Effector CD4-positive, alpha-beta T cell (primary cell): ENCODE measurements at places on chromosomes 11 and 22.
A peak's percentile ranks its signal among the peaks of the same experiment; 100 is the strongest.

DNA sequence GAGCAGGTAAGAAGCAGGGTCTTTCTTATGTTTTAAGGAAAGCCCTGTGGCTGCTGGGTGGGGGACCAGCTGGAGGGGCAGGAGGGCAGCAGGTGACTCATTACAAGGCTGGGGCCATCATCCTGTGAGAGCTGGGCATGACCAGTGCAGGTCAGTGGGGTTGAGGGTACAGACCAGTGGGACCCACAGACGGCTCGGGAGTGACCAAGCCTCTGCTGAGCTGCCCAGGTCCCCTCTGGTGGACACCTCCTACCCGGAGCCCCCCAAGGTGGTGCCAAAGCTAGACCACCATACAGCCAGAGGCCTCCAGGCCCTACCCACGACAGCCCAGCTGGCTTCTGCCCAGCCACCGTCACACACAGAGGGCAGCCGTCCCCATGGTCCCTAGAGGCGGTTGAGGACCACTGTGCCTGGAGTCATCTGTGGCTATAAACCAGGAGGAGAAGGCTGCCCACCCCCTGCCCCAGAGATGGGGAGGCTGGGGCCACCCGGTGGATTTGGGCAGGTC, 670 bp downstream of the MYEOV start:
- no peak for DNase-seq

GRCh38 chr22:28963362-28963761, 80.0 kb downstream of the ZNRF3 start:
- DNase-seq = no peak

DNA sequence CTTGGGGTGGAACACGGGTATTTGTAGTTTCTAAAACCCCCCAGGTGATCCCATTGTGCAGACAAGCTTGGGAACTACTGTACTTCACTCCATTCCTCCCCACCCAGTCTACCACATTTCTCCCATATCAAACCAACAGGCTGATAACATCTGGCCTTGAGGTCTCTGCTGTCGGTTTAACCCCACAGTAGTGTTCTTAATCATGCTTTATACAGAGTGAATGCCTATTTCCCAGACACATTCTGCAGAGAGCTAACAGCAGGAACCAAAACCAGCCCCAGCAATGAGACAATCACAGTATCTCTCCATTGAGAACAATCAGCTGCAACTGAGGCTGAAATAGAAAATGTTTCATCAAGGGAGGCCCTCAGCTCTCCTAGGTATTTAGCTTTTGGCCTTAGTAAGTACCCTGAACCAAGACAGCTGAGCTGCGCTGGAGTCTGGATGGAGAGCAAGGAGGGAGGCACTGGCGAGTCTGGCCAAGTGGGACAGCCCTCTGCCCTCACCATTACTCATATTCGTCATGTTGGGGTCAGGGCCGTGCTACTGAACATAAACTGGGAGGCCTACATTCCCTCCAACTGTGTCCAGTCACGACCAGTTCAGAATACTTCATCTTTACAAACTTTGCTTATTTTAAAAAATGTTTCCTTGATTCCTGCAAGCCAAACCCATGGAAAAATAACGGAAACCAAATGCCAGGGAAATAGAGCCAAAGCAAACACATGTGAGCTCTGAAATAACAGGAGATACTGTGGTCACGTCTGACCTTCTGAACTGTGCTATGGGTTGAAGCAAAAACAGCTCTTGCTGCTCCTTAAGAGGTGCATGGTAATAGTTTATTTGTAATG, 81.0 kb downstream of the CCDC34 start:
- no peak for DNase-seq

DNA sequence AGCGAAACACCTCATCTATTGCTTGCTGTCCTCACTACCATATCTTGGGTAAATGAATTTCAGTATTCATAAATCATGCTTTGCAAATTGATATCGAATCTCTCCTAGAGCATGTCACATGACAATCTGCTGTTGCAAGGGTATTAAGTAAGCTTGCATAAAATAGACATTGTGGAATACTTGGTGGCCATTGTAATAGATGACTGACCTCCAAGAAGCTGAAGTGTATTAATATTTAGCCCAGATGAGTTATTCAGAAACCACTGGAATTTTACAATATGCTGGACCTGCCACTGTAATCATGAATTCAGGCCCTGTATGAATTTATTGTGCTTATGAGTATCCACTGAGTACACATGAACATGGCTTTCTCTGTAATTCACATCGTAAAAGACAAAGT, 289.7 kb upstream of the ARHGAP42 start:
- no peak for DNase-seq

- no peak for DNase-seq
Observed at GRCh38 chr11:112543390-112543789, 282.7 kb upstream of the PLET1 start.

DNA sequence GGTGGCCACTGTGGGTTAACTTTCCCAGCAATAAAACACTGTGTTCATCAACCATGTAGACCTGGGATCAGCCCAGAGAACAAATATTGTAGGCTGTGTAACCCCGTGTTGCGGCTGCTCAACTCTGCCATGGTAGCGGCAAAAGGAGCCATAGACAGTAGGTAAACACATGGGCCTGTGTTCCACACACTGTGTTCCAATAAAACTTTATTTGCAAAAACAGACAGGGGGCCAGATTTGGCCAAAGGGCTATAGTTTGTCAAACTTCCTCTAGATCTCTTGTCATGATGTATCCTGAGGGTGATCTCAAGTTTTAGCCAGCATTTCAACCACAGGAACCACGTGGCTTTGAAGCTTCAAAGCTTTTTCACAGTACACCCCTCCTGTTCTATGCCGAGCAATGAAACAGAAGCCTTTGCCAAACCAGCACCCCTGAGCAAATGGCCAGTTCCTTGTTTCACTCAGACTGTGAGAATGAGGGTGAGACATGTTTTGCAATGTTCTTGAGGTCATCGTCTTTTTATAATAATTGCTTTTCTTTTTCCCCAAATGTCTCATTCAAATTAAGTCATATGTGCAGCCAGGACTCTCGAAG, 49.9 kb upstream of the FADD start:
- DNase-seq = no peak

DNA sequence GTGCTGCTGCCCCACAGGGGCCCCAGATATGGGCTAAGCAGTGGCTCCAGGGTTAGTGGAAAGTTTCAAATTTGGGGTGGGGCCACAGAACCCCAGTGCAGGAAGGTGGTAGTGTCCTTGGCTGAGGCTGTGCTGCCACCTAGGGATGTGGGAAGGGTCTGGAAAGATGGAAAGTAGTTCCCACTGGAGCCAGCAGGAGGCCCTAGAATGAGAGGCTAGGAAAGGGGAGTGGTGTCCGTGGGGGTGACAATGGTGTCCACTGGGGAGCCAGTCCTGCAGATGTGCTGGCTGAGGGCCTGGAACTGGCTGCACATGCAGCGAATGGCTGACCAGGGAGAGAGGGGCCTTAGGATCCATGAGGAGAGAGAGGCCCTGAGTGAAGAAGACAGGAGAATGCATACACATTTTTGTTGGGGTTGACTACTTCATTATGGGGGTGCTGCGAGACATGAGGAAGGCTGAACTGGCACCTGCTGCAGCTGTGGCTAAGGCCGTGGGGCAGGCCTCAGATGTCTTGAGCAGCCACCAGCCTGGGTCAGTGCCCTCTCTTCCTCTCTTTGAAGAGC, 21.1 kb downstream of the RFPL3 start:
- no peak for DNase-seq

DNA sequence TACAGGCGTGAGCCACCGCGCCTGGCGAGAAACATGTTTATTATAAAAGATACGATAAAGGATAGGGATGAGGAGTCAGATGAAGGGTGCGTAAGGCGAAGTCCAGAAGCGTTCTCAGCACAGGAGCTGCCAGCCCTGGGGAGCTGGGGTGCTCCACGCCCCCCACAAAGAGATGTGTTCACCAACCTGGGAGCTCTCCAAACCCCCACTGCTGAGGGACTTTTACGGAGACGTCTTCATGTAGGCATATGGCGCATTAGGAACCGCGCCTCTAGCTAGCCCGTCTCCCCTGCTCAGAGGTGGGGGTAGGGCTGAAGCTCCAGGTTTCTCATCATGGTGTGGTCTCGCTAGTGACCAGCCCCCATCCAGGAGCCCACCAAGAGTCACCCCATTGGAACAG, 8.4 kb upstream of the ZBED4 start:
- DNase-seq = no peak

GRCh38 chr11:100709233-100709957, 22.3 kb downstream of the ARHGAP42 start:
- DNase-seq = no peak

GRCh38 chr11:132876239-132876638, 656.1 kb downstream of the OPCML start:
- DNase-seq = no peak

- no peak for DNase-seq
Observed at GRCh38 chr11:119663279-119663678, 65.7 kb downstream of the NECTIN1 start.

- no peak for DNase-seq
Observed at GRCh38 chr11:24348908-24349307, 147.9 kb upstream of the LUZP2 start.

DNA sequence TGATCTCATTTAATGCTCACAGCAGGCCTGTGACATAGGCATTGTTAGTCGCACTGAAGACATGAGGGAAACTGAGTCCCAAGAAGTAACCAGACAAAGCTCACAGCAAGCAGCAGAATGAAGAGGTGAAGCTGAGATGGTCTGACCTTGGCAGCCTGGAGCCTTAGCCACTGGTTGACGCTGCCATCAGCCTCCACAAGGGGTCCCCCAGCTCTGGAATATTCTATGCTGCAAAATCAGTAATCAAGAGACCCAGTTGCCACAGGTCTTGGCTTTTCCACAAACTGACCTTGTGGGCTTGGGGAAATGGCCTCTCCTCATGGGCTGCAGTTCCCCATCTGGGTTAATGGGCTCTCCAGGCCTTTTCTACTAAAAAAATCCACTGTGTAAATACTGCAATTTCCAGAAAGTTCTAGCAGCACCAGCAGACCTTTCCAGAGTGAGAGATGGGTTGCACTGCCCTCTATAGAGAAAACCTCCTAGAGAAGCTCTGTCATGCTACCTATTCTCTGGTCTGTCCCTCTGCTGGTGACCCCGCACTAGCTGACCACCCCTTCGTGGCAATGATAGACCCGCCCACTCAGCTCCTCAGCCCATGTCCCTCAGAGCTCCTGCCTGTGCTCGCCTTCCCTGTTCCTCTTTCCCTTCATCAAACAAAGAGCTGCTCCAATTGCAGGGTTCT, 22.6 kb upstream of the ISX start:
- no peak for DNase-seq

GRCh38 chr11:123235117-123235655, 40.1 kb upstream of the CLMP start:
- peak; percentile 12 for DNase-seq

DNA sequence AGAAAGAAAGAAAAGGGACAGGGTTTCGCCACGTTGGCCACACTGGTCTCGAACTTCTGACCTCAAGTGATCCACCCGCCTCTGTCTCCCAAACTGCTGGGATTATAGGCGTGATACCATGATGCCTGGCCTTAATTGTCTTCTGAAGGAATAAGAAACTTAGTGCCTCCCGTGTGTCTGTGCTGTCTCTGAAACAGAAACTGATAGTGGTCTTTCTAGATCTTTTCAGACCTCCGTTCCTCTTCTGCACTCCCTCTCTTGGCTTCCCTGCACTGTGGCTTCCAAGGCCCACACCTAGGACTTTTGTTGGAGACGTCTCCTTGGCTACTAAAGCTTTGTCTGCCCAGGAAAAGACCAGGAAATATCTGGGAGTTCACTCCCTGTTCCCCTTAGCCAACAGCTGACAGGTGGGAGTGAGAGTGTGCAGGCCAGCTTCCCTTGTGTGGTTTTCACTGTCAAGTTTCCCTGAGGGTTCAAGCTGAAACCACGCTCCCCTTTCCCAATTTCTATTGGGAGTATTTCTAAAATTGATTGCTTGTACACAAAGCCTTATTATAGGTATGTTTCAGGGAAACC, 10.1 kb upstream of the HTR3B start:
- DNase-seq = no peak

- no peak for DNase-seq
Observed at GRCh38 chr22:47071078-47071806, 308.8 kb downstream of the TBC1D22A start.

DNA sequence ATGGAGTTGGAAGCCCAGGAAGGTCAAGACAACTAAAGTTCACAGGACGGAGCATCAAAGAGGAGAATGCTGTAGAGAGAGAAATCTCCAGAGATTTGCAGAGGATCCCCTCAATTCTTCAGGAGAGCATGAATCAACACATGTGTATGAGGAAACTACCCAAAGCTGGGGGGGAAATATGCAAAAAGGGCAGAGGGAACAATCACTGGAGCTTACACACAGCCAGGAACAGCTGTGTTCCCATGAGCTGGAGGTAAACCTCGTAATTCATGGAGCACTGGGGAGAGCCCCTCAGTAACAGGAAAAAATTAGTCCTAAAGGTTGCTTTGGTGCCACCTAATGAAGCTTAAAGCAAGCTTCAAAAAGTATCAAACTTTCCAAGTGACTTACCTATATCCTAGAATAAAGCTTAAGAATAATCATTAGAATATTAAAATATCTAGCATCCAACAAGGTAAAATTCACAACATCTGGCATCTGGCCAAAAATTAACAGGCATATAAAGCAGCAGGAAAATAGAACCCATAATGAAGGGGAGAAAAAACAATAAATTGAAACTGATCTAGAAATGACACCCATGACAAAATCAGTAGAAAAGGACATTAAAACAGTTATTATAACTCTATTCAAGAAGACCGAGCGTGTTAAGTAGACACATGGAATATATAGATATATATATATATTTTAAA, 134.2 kb downstream of the STK33 start:
- no peak for DNase-seq

DNA sequence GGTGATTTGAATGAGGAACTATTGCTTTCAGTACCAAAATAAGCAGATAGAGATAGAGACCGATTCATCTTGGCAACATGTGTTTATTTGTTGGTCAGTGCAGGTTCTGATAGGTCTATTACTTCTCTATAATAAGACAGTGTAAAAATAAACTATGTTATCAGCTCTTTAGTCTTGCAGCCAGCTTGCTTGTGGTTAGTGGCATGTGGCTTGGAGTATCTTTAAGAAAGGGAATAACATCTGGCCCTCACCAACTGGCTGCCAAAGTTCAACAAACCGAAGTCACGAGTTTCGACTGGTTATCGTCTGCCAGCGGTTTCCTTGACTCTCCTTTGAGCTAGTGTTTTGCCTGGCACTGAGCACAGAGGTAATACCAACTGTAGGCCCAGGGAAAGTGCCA, 71.8 kb downstream of the CTTN start:
- no peak for DNase-seq

GRCh38 chr11:19918302-19919049, 205.8 kb downstream of the NAV2 start:
- DNase-seq = no peak

DNA sequence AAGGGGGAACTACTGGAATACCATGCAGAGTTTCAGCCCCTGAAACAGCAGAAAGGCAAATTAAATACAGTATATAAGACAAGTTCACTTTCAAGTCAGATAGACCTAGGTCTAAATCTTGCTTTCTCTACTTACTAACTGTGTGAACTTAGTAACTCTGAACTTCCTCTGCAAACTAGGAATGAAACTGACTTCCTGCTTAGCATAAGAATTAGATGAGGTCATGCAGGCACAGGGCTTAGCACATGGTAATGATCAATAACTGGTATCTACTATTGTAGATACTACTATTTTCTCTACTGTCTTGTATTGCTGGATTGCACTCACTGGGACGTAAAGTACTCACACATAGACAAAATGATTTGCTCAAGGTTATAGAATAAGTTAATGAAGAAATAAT, 51.5 kb upstream of the MTNR1B start:
- DNase-seq = no peak

GRCh38 chr11:2547806-2548205, 103.0 kb downstream of the KCNQ1 start:
- DNase-seq = no peak

GRCh38 chr11:59671471-59671870, 2.6 kb upstream of the PATL1 start:
- no peak for DNase-seq
